ENCODE measurements at places on chromosomes 6 and 20.
A peak's percentile ranks its signal among the peaks of the same experiment; 100 is the strongest.

DNA sequence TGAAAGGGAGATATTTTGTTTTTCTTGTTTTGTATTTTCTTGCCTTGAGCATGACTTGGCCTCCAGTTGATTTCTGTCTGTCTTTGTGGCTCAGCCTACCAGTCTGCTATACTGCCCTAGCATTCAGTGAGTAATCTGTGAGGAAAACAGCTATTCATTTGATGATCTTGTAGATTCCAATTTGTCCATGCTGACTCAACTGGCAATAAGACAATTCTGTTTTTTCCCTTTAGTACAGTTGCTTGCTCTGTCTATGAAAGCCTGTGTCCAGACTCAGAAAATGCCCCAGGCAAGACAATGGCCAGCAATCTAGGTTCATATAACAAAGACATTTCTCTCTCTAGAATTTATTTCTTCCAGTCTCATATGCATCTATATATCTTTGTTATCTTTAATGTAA lies 10.9 kb upstream of the SOX4 start:
- H3K4me3 ChIP-seq, result no peak overlapping the region
- no peak for DNase-seq
- H3K27ac ChIP-seq, result no peak overlapping the region

DNA sequence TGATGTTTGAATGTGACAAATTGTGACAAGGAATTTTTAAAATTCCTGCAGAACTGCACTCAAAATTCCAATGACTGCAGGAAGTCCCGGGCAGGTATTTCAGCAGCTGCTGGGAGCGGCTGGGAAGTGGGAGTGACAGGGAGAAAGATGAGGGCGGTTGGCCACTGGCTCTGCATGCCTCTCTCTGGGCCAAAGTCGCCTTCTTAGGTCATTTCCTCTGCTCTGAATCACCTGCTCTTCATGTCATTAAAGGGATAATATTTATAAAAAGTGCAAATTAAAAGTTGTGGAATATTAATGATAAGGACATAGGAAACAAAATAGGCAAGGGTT lies 43.9 kb downstream of the RAMACL start:
- H3K36me3 ChIP-seq, result no peaks in the 10 kb centered on the region
- peaks cover 5% of the 10 kb centered on the region for H3K27me3 ChIP-seq
- no peak for DNase-seq
- peaks cover 17% of the 10 kb centered on the region for H3K4me1 ChIP-seq
- H3K4me3 ChIP-seq, result no peak overlapping the region
- H3K27ac ChIP-seq, result no peak overlapping the region

GRCh38 chr20:50338479-50339391 lies 148.1 kb downstream of the CEBPB start:
- no peak for DNase-seq
- peak overlapping the region; percentile 89 for H3K27ac ChIP-seq
- no peaks in the 10 kb centered on the region for H3K36me3 ChIP-seq
- peak overlapping the region; percentile 79 for H3K4me3 ChIP-seq
- H3K4me1 ChIP-seq, result peaks cover 29% of the 10 kb centered on the region

- H3K27me3 ChIP-seq, result peaks cover 11% of the 10 kb centered on the region
- DNase-seq, result peak; percentile 52
- no peaks in the 10 kb centered on the region for H3K36me3 ChIP-seq
- H3K4me3 ChIP-seq, result no peak overlapping the region
- H3K27ac ChIP-seq, result no peak overlapping the region
These were observed 51.1 kb downstream of the GGTLC1 start for GRCh38 chr20:23937303-23938117.

DNA sequence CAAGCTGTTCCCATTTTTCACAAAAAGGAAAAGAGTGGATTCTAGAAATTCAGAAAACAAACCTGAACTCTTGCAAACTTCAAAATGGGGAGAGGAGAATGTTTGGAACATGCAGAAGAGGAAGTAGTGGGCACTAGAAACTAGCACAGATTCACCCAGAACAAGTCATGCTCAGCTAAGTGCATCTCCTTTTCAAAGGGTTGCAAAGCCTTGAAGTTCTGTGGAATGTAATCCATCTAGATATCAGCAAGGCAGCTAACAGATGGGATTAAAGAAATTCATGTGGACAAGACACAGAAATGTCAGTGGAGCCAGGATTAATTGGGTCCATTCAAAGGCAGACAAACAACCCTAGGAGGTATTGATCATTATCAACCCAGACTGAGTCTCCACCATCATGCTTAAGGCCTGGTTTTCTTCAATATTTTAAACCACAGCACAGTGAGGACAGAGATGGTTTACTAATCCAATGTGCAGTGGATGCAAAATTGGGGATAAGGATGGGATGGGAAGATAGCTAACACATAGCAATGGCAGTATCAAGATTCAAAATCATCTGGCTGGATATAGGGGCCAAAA lies 31.3 kb downstream of the KCNK5 start:
- no peaks in the 10 kb centered on the region for H3K27me3 ChIP-seq
- DNase-seq, result no peak
- H3K27ac ChIP-seq, result no peak overlapping the region
- no peaks in the 10 kb centered on the region for H3K4me1 ChIP-seq
- no peaks in the 10 kb centered on the region for H3K36me3 ChIP-seq
- H3K4me3 ChIP-seq, result no peak overlapping the region

DNA sequence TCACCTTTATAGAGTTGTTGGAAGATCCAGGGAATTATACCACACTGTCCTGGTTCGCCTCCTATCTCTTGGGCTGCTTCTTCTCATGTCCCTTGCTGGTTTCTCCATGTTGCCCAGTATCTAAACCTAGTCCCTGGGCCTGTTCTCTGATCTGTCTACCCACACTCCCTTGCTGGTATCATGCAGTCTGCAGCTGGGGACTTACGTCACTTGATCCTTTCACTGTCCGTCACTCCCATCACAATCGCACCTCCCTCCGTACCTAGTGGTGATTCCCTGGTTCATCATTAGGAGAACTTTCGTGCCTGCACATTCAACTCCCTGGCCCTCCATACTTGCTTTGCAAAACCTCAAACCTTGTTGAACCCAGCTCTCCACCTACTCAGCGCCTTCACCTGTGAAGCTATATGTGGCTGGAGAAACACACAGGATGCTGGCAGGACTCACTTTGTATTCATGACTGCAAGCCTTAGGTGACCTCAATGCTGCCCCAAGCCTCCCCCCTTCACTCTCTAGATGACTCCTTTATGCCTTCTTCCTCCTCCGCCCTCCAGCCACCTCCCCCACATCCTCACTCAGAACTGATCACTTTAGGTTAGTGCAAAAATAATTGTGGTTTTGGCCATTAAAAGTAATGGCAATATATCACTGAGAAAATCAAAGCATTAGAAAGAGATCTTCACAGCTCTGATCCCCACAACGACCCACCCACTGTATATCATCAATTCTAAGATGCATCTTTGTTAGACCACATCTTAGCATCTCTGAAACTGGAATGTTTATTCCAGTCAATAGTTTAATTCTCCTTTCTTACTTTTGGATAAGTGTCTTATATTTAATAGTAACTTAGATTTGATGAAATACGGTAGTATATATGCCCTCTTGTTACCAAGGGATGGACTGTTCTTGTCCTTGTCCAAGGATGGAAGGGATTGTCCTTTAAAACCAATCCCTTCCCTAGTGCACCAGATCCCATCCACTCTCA lies 26.4 kb downstream of the GDAP1L1 start:
- DNase-seq, result no peak
- peaks cover 2% of the 10 kb centered on the region for H3K4me1 ChIP-seq
- H3K27me3 ChIP-seq, result no peaks in the 10 kb centered on the region
- no peak overlapping the region for H3K27ac ChIP-seq
- H3K4me3 ChIP-seq, result no peak overlapping the region
- peaks cover 5% of the 10 kb centered on the region for H3K36me3 ChIP-seq

GRCh38 chr20:55677011-55677410 lies 328.3 kb downstream of the CBLN4 start:
- no peak overlapping the region for H3K27ac ChIP-seq
- no peak overlapping the region for H3K4me3 ChIP-seq
- H3K27me3 ChIP-seq, result no peaks in the 10 kb centered on the region
- no peak for DNase-seq
- H3K36me3 ChIP-seq, result no peaks in the 10 kb centered on the region

- peak overlapping the region; percentile 69 for H3K4me3 ChIP-seq
- peak overlapping the region; percentile 93 for H3K27ac ChIP-seq
- H3K4me1 ChIP-seq, result peaks cover 58% of the 10 kb centered on the region
- H3K36me3 ChIP-seq, result no peaks in the 10 kb centered on the region
- no peak for DNase-seq
These were observed 17.2 kb upstream of the TAGAP start for GRCh38 chr6:159061805-159062563.

- H3K4me1 ChIP-seq, result peaks cover 7% of the 10 kb centered on the region
- H3K36me3 ChIP-seq, result peaks cover 2% of the 10 kb centered on the region
- H3K27me3 ChIP-seq, result peaks cover 60% of the 10 kb centered on the region
- no peak overlapping the region for H3K27ac ChIP-seq
- DNase-seq, result no peak
These were observed 71.1 kb downstream of the LAMA4 start for GRCh38 chr6:112183271-112183671.

DNA sequence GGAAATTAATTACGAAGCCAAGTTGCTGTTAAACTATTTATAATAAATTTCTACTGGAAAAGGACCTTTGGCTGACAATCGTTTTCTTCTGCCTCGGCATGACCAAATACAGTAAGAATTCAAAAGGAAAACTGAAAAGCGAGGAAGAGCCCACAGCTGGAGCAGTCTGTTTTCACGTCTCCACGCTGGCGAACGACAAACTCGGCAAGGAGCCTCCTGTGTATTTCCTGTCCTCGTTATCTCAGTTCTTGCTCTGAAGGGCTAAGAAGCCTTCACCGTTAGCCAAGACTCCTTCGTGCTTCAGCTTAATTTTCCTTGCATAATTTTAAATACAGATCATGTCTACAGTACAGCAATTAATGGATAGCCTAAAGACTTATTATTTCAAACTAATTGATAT lies 214.3 kb upstream of the PLCB4 start:
- no peak for DNase-seq
- H3K4me1 ChIP-seq, result no peaks in the 10 kb centered on the region
- H3K36me3 ChIP-seq, result no peaks in the 10 kb centered on the region
- H3K27ac ChIP-seq, result peak overlapping the region; percentile 4

DNA sequence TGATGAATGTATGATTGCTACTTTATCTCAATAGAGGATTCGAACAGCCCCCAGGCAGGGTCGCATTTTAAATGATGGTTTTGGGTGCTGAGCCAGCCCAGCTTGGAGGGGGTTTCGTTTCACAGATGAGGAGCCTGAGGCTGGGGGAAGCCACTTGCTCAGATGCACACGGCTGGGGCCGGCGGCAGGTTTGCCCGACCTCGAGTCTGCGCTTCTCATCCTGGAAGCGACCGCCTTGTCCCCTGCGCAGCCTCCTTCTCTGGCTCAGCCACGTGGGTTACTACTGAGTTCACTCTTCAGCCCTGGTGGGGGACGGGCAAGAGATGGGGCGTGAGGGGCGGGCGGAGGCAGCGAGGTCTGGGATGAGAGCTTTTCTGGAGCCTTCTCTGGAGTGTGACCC lies 25.3 kb downstream of the NTSR1 start:
- H3K27me3 ChIP-seq, result no peaks in the 10 kb centered on the region
- no peak overlapping the region for H3K4me3 ChIP-seq
- H3K27ac ChIP-seq, result peak overlapping the region; percentile 47
- peaks cover 2% of the 10 kb centered on the region for H3K36me3 ChIP-seq

GRCh38 chr6:29071831-29072723 lies 15.0 kb downstream of the OR2B3 start:
- H3K36me3 ChIP-seq, result no peaks in the 10 kb centered on the region
- H3K4me3 ChIP-seq, result no peak overlapping the region
- peaks cover 2% of the 10 kb centered on the region for H3K4me1 ChIP-seq
- peaks cover 42% of the 10 kb centered on the region for H3K27me3 ChIP-seq

- H3K27me3 ChIP-seq, result no peaks in the 10 kb centered on the region
- H3K4me1 ChIP-seq, result no peaks in the 10 kb centered on the region
- H3K4me3 ChIP-seq, result no peak overlapping the region
- no peak for DNase-seq
These were observed 325.7 kb downstream of the TBC1D32 start for GRCh38 chr6:121008553-121008952.
